ENCODE measurements at places on chromosomes 12 and 14. TPM values are rescaled to one million over a fixed set of nuclear protein-coding genes. Genes with fewer than 3 reads are reported as not detected.

Gene IGFBP6
- polyA plus RNA-seq, result 59.2 TPM

Gene APAF1
- 24.9 TPM for polyA plus RNA-seq

Gene LRRIQ1
- polyA plus RNA-seq, result 0.63 TPM

Gene PKP2
- 6.7 TPM for polyA plus RNA-seq

DNA sequence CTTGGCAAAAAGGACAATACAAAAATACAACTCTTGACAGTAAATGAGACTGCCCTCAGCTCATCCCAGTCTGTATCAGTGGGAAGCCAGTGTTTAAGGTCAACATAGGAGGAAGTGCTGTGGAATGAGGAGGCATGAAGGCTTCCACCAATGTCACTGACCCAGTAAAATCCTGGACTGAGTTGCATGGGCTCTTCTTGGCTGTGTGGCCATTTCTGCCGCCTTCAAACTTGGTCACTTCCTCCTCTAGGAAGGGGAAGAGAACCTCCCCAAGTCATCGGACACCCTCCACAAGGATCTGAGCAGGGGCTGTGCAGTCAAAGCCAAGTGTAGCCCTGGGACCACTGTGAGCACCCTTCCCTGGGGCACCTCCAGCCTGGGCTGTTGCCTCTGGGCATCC is 11.9 kb downstream of the GPR68 start:
- DNase-seq, result no peak

DNA sequence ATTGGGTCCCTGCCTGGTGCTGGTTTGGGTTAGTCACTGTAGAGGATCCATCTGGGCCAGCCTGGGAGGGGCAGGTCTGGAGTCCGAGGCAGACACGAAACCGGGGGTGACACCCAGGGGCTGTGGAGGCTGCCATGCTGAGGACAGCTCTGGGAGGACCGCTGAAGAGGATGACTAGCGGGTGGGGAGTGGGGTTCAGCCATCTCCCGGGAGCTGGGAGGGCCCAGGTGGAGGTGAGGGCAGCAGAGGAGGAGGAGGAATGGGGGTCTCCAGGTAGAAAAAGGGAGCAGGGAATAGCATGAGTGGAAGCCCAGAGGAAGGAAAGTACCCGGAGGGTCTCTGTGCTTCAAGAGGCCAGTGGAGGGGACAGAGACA is 4.0 kb upstream of the DIO3 start:
- DNase-seq, result no peak

GRCh38 chr12:98127854-98128253 is 387.5 kb upstream of the TMPO start:
- no peak for DNase-seq

GRCh38 chr14:32565256-32565655 is 236.2 kb downstream of the AKAP6 start:
- no peak for DNase-seq

DNA sequence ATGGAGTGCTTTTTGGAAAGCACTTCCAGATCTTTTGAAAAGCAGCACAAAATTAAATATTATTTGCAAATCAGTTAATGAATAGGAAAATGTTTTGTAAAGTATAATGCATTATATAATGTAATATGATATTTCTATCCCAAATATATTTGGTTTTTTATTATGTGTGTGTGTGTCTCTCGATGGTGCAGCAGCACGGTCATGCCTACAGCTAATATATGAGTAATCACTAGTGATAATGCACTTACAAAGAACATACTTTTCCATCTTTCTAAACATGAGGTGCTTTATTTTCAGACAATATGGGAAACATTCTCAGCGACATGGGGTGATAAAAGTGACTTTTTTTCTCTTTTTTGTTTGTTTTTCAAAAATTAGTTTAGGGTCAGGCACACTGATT is 1.3 kb upstream of the EEA1 start:
- no peak for DNase-seq

DNA sequence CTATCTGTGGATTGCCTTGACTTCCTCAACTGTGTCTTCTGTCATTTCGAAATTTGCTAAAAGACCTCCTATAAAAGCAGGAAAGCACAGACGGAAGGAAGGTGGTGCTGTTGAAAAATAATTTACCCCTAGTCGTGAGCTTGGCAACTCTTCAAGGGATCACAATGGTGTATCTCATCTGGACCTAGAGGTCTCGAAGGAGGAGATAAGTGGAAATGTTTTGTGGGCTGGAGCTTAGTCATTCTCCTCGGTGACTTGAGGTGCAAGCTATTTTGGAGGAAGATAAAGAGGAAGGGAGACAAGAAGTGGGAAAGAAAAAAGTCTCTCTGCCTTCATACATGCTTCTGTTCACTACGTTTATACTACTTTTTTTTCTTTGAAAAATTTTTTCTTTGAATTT is 89.9 kb downstream of the FLRT2 start:
- DNase-seq, result no peak

DNA sequence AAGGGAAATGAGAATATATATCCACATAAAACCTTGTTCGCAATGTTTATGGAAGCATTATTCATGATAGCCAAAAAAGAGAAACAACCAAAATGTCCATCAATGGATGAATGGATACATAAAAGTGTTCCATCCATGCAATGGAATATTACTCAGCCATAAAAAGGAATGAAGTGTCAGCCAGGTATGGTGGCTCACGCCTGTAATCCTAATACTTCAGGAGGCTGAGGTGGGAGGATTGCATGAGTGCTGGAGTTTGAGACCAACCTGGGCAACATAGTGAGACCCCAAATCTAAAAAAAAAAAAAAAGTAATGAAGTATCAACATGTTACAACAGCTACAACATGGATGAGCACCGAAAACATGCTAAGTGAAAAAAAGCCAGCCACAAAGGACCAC is 23.6 kb upstream of the C12orf76 start:
- no peak for DNase-seq

- no peak for DNase-seq
Measured at GRCh38 chr12:47244835-47245234, 165.1 kb upstream of the AMIGO2 start.

GRCh38 chr12:28996688-28997087 is 152.4 kb upstream of the FAR2 start:
- no peak for DNase-seq

DNA sequence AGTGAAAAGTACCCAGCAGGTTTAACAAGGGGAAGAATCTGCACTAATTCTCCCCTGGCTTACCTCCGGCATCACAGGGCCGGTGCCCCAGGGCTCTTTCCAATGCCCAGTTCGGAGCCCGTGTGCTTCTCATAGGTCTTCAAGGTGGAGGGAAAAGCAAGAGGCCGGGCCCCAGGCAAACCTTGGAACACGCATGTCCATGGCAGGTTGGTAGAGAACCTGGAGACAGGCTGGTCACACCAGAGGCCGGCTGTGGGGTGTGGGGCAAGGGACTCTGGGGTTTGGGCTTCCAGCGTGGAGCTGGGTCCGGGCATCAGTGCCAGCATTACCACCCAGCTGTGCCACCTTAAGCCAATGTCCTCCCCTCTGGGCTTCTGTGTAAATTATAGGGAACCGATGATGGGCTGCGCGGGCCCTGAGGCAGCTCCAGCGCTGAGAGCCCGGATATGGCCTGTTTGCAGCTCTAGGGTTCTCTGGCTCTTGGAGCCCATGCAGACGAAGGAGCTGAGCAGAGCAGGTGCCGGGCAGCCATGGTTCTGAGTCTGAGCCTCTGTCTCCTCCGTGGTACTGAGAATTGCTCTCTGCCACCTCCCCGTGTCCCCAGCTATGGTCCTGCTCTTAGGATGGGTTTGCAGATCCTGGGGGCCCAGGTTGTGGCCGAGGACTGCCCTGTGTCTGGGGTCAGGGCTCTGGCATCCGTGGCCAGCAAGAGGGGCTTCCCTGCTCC is 197.0 kb upstream of the C14orf180 start:
- no peak for DNase-seq
